ENCODE measurements at places on chromosomes 12 and 14.

DNA sequence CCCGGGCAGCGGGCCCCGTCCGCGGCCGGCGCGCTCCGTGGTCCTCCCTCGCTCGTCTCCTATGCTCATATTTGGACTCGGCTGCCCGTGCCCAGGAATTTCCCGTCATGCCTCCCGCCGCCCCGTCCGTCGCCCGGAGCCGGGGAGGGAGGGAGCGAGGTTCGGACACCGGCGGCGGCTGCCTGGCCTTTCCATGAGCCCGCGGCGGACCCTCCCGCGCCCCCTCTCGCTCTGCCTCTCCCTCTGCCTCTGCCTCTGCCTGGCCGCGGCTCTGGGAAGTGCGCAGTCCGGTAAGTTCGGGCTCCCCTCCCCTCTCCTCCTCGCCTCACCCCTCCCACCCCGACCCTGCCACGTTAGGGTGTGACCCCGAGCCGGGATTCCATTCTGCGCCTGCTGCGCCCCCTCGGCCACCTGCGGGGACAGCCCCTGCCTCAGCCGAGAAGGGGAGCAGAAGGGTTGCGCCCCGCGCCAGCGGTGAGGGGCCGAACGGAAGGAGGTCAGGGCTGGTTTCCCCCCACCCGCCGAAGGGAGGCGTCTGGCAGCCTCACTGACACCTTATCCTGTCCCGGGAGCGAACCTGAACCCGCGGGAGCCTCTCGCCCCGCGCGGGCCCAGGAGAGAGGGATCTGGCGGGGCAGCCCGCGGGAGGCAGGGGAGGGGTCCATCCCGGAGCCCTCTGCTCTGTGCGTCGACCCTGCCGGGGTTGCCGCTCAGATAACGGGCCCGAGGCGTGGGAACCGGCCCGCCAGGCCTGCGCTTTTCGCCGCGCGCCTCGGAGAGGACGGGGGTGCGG is at the start of gene MSRB3:
Gene MSRB3 (plus strand): TSS at position 108 of the 793 bp plus-strand sequence. CDS start 29,897 bp downstream, outside the sequence.
- DNase-seq, result peak; percentile 37

DNA sequence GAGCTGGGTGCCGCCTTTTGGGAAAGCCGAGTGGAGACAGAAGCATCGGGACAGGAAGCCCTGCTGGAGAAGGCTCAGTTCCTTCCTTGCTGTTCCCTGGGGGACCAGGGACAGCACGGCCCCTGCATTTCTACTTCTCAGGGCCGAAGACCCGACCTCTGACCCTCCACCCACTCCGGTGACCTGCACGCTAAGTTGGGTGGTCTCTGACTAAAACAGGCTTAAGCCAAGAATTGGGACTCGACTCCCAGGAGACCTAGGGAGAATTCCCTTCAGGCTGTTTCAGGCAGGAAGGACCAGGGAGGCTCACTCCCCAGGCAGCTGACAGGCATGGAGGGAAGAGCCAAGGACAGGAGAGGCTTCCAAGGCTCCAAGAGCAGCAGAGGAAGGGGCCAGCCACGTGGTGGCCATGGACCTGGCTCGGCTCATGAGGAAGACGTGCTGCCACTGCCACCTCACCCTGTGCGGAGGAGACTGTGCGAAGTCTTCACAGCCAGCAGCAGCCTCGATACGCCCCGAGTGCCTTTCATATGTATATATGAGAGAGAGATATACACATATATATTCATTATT is 43.9 kb downstream of the DCAF4 start:
- no peak for DNase-seq

DNA sequence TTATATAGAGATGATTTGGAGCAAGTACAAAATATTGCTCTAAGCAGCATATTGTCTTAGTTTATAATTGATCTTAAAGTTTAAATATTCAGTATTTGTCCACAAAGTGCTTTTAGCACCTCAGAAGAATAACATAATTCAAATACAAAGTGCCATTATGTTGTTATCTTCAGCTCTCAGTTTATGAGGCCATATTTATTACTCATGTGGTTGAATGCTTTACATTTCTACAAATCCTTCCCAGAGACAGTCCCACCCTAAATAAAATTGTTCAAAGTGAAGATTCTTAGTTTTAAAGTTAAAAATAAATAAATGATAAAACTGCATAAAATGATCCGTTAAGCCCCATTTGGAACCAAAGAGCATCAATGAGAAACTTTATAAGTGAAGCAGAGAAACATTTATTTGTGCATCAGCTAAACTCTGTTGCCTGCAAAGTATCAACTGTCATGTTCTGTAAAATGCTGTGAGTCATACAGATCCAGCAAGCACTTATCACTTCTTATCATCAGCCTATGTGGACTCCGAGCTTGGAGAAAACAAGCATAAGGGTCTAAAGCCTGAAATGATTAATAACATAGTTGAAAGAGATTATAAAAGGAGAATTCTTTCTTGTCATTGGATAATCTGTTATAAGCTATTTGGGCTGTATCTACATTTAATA is 218.9 kb downstream of the ADAMTS20 start:
- DNase-seq, result no peak

- DNase-seq, result no peak
Measured at GRCh38 chr12:100741084-100741711, 53.4 kb upstream of the ANO4 start.

- DNase-seq, result no peak
Measured at GRCh38 chr12:83156815-83157214, 470.1 kb downstream of the TMTC2 start.

DNA sequence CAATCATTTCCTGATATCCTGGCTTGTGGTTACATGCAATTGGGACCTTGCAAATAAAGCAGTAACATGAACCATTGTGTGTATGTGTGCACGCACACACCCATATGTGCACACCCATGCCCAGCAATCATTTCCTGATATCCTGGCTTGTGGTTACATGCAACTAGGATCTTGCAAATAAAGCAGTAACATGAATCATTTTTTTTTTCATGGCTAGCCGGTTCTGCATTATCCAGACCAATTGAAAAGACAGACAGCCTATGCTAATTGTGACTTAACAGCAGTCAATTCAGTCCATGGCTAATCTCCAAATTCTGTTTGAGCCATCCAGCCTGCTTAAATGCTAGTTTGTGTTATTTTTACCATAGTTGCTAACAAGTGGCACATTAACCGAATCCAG is 134.3 kb downstream of the TTC7B start:
- no peak for DNase-seq

DNA sequence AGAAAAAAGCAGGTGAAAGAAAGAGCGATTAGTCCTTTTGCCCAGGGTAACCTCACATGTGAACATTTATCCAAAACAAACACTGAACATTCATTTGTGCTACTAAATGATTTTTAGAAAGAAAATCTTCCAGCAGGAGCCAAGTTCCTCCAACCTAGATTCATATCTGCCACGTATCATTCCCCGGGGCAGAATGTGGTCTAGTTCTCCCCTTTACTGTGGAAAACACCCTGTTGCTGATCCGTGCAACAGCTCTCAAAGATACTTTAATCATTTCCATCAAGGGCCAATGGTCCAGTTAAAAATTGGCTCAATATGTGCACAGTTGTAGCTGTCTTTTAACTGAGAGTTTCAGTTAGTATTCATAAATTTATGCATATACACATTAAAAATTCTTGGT is 479.1 kb downstream of the ATP23 start:
- no peak for DNase-seq

GRCh38 chr12:68451261-68452077 is 119.3 kb upstream of the MDM1 start:
- DNase-seq, result peak; percentile 4

DNA sequence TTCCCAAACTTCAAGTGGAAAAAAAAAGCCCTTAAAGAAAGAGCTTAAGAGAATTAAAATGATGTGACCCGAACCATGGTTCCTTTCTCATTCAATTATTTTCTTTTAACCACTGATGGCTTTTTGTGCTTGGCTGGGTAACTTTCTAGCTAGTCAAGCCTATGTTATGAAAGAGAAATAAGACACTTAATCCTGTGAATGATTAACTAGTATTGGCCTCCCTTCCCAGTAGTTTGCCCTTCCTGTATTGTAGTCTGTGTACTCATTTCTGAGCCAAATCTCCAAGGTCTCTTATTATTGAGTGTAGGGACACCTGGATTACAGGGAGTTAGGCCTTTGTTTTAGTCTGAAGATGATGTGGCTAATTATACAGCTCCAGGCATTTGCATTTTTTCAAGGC is 353.0 kb downstream of the RAD51B start:
- no peak for DNase-seq

DNA sequence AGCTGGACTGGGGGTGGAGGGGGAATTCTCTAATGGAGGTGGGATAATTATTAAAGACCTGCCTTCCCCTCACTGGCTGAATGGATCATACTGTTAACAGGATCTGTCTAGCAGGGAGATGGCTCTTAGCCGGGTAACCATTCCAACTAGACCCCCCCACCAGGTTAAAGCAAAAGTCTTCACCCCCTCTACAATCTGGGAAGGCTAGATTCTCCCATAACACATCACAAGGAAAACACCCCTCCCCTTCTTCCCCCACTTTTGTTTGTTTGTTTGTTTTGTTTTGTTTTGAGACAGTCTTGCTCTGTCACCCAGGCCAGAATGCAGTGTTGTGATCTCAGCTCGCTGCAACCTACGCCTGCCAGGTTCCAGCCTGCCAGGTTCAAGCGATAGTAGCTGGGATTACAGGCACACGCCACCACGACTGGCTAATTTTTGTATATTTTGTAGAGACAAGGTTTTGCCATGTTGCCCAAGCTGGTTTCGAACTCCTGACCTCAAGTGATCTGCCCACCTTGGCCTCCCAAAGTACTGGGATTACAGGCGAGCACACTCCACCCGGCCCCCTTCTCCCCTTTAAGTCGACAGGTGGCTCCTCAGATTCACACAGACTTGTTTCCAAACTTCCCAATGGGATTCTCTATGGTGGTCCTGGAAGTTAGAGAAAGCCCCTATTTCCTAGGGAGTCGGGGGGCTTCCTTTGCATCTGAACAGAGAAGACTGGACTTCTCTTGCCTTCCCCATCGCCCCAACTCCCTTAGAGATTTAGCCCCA is 3.5 kb upstream of the BAZ2A start:
- DNase-seq, result no peak

DNA sequence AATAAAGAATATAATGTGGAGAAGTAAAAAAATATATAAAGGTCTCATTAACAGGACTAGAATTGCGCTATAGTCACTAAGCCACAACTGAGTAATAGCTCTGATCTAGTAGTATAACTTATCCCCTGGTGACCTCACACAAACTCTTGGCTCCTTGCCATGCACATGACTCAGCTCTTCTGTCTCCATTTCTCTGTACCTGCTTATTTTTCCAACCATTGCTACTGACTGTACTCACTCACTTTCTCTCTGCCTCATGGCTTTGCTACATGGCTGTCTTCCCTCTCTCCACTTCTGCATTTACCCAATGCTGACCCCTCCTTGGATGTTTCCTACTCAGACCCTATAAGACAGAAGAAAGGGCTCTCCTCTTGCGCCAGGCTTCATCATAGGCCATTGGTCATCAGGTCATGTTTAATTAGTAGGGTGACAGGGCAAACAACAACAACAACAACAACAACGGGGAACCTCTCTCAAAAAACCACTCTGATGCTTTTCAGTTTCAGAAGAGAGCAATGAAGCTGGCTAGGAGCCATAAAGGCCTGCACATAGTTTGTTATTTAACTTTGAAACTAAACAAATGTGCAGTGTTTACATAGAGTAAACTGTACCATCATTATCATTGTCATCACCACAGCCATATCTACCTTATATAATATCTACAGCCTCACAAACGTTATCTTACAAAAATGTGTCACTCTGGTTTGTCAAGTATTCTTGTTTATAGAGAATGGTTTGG is 25.6 kb upstream of the KRAS start:
- DNase-seq, result no peak

GRCh38 chr12:9674226-9674590 is 4.7 kb downstream of the CLEC2D start:
- no peak for DNase-seq

- DNase-seq, result no peak
Measured at GRCh38 chr12:2961705-2962104, 2.5 kb downstream of the TEAD4 start.

DNA sequence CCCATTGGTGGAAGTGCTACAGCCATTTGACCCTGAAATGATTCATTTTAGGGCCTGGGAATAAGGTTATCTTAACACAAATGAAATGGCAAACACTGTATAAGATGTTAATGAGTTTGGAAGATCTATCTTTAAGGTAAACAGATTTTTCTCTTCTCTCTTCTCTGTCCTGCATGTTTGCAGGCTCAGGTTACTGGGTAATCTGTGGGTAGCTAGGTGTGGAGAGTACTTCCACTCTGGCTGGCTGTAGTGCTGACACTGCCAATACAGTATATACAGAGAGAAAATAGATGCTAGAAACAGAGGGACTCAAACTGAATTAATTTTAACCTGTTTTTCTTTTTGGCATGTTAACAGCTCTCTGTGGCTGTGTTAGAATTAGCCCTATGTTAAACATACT is 84.6 kb downstream of the SLC38A6 start:
- DNase-seq, result no peak

- peak; percentile 33 for DNase-seq
Measured at GRCh38 chr12:76878099-76878898, 520 bp downstream of the CSRP2 start.

DNA sequence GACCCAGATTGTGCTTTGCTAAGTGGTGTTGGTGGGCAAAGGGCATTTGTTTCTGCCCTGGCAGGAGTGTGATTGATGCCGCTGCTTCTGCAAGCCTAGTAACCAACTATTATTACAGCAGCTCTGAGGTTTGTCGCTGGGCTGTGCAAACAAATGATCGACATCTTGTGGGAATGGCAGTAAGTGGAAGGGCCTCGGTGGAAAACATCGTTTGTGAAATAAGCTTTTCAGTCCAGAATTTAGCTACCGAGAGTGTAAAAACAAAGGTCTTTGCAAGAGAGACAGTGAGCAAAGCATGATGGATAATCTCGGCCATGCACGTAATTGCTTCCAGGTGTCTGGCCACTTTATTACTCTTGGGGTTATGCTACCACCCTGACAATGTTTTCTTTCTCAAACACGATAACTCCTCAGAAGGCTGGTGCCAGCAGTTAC is 397.7 kb upstream of the PRICKLE1 start:
- DNase-seq, result no peak

GRCh38 chr12:104873374-104873773 is 84.7 kb downstream of the SLC41A2 start:
- DNase-seq, result no peak

DNA sequence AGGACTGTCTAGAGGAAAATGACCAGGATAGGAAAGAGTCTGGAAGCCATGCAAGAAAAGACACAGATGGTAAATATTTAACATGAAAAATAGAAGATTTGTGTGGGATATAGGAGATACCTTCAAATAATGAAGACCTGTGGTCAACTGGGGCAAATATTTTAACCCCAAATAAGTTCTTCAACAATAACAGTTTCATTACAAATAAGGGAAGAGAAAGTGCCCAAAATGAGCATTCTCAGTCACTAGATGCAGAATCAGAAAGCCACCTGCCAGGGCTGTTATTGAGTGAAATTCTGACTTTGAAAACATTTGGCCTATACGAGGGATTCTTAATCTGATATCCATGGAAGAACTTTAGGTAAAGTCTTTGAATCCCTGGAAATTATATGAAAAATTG is 231.2 kb upstream of the PLEKHG7 start:
- no peak for DNase-seq

- DNase-seq, result no peak
Measured at GRCh38 chr14:68394118-68394763, 398.6 kb downstream of the ZFP36L1 start.

DNA sequence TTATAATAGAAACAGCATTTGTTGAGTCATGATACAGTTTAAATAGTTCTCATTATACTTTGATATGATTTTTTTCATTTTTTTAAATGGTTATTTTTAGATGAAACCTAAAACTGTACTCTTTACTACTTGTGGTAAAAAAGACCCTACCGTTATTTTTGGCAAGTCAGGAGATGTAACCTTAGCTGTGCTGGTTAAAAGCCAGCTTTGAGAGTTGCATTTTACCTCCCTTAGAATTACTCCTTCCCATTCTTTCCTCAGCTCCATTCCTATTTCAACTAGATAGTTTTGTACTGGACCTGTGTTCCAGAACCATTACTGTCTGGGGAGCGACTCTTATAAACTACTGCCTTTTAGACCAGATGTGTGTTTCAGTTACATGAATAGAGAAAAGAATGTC is 92.0 kb downstream of the RAD51B start:
- DNase-seq, result no peak
